ENCODE measurements at places on chromosomes 5 and 9. TPM values are rescaled to one million over a fixed set of nuclear protein-coding genes. Genes with fewer than 3 reads are reported as not detected.
A peak's percentile ranks its signal among the peaks of the same experiment; 100 is the strongest.

DNA sequence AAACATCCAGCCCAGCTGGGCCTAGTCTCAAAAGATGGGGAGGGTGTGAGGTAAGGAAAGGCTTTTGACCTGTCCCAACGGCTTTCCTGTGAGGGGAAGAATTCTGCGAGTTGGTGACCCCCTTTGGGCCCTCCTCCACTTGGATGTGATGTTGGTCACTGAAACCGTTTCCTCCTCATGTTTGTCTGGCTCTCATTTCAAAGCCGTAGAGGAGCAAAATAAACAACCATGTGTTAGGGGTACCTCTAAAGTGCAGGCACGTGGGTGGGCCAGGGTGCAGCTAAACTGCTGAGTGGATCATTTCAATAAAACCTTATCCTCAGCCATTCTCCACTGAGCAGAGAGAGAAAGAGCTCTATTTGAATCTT, 84.3 kb upstream of the MELK start:
- H3K36me3 ChIP-seq = peaks cover 2% of the 10 kb centered on the region
- peak; percentile 39 for DNase-seq
- peak overlapping the region; percentile 97 for H3K27ac ChIP-seq
- H3K27me3 ChIP-seq = no peaks in the 10 kb centered on the region

- H3K4me1 ChIP-seq = peaks cover 10% of the 10 kb centered on the region
- no peaks in the 10 kb centered on the region for H3K27me3 ChIP-seq
- no peak for DNase-seq
- H3K27ac ChIP-seq = no peak overlapping the region
Measured at GRCh38 chr5:34625246-34625645, 30.9 kb upstream of the RAI14 start.

DNA sequence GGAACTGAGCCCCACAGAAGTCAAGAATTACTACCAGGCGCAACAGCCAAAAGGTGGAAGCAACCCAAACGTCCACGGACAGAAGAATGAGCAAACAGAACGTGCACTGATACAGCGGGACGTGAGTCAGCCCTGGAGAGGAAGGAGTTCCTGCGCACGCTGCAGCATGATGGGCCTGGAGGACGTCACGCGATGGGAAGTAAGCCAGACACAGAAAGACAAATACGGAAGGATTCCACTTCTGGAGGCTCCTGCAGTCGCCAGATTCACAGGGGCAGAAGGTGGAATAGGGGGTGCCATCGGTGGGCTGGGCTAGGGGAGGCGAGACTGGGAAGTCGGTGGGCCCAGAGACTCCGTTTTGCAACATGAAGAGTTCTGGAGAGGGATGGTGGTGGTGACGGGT, 80.3 kb upstream of the PHYKPL start:
- no peaks in the 10 kb centered on the region for H3K4me1 ChIP-seq
- no peak overlapping the region for H3K27ac ChIP-seq
- H3K27me3 ChIP-seq = no peaks in the 10 kb centered on the region
- H3K4me3 ChIP-seq = no peak overlapping the region
- no peaks in the 10 kb centered on the region for H3K36me3 ChIP-seq
- no peak for DNase-seq

GRCh38 chr9:64128572-64128971, 1156.4 kb downstream of the FOXD4L5 start:
- H3K4me1 ChIP-seq = no peaks in the 10 kb centered on the region
- no peak for DNase-seq
- no peak overlapping the region for H3K27ac ChIP-seq
- H3K36me3 ChIP-seq = no peaks in the 10 kb centered on the region

GRCh38 chr5:14226992-14227391, 83.8 kb downstream of the TRIO start:
- DNase-seq = no peak
- no peak overlapping the region for H3K4me3 ChIP-seq
- peaks cover 5% of the 10 kb centered on the region for H3K4me1 ChIP-seq
- H3K27ac ChIP-seq = no peak overlapping the region
- peaks cover 11% of the 10 kb centered on the region for H3K27me3 ChIP-seq

DNA sequence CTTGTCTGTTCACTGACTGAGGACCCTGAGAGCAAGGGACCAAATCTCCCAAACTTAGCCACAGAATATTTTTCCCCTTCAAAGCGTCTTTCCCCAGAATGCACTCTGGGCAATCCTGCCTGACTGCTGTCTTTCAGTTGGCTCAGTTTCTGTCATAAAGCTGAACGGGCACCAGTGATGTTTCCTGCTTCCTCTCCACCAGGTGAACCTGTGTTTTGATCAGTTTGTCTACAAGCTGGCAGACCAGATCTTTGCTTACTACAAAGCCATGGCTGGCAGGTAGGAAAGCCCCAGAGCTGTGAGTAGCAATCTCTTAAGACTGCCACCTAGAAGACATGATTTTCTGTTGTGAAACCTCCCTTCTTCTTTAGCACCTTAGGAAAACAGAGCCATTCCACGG, 61.8 kb downstream of the CYFIP2 start:
- DNase-seq = no peak
- peaks cover 73% of the 10 kb centered on the region for H3K36me3 ChIP-seq
- H3K27me3 ChIP-seq = no peaks in the 10 kb centered on the region
- H3K4me1 ChIP-seq = peaks cover 40% of the 10 kb centered on the region
- no peak overlapping the region for H3K4me3 ChIP-seq

DNA sequence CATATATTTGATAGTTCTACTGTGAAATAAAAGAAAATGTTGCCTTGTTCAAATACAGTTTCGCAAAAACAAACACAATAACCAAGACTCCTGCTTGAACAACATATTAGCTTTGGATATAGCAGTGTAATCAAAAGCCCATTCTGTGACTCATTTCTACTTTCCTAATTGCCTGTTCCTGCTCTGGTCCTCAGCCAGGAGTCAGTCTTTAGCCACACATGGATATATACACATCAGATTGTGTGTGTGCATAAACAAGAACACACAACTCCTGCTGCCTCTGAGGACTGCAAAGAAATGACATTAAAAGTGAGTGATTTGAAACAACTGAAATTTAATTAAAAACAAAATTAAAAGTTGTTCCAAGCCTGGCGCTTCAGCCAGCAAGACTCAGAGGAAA, 334.8 kb downstream of the TRIM32 start:
- no peaks in the 10 kb centered on the region for H3K27me3 ChIP-seq

INSL4 gene
- total RNA-seq = not detected

TTC33 gene
- total RNA-seq = 30.2 TPM

GRCh38 chr9:87959916-87960581, 14.3 kb downstream of the CDK20 start:
- H3K36me3 ChIP-seq = no peaks in the 10 kb centered on the region
- H3K4me3 ChIP-seq = no peak overlapping the region
- no peaks in the 10 kb centered on the region for H3K4me1 ChIP-seq
- H3K27ac ChIP-seq = no peak overlapping the region

DNA sequence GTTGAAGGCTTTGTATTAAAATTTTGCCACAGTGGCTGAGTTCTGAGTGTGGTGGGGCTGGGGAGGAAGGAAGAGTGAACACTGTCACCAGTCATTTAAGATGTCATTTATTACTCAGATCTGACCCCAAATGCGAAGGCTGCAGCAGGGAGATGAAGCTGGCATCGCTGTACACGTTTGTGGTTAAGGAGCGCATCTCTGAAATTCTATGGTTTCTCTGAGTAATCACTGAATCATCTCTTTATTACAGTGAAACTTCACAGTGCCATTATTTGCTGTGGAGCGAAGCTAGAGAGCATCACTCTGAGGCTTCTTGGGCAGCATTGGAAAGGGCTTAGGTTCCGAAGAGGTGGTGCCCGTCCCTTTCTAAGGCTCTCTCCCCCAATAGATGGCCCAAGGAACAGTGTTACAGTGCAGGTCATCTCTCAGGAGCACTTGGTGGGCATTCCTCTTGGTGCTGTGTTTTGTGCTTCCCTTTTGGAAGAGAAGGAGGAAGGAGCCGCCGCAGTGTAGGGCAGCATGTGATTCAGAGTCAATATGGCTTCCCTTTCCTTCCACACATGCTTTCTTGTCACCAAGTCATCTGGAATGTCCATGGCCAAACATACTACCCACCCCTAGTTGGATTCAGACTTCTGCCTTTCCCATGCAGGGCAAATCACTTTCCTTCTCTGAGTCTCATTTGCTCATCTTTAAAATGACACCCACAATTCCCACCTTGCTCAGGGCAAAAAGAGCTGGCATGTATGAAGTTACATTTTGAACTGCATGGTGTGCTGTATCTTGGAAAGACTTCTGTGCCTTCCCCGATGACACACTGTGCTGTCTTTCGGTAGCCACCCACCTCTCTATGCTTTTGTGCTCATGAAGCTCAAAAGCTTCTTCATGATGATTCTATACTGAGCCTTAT, 9.3 kb upstream of the TEX48 start:
- peak; percentile 88 for DNase-seq
- H3K27me3 ChIP-seq = no peaks in the 10 kb centered on the region
- H3K27ac ChIP-seq = peak overlapping the region; percentile 99
- peaks cover 9% of the 10 kb centered on the region for H3K36me3 ChIP-seq
- peaks cover 87% of the 10 kb centered on the region for H3K4me1 ChIP-seq
- peak overlapping the region; percentile 55 for H3K4me3 ChIP-seq

PDZD2 gene
- total RNA-seq = not detected

DNA sequence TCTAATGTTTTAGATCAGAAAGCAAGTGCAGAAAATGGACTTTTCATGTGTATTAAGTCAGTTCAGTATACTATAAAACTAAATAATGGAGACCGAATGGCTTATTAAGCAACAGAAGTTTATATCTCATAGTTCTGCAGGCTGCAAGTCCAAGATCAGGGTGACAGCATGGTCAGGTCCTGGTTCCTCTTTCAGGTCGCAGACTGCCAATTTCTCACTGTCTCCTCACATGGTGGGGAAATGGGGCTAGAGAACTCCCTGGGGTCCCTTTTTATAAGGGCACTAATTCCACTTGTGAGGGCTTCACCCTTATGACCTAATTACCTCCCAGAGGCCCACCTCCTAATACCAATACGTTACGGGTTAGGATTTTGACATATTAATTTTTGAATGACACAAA, 48.7 kb downstream of the RICTOR start:
- no peak overlapping the region for H3K27ac ChIP-seq
- H3K4me1 ChIP-seq = peaks cover 39% of the 10 kb centered on the region
- peaks cover 24% of the 10 kb centered on the region for H3K36me3 ChIP-seq
- H3K4me3 ChIP-seq = no peak overlapping the region
- H3K27me3 ChIP-seq = no peaks in the 10 kb centered on the region

SPRY4 gene
- 1.1 TPM for total RNA-seq

LTC4S gene
- total RNA-seq = 1.1 TPM

DNA sequence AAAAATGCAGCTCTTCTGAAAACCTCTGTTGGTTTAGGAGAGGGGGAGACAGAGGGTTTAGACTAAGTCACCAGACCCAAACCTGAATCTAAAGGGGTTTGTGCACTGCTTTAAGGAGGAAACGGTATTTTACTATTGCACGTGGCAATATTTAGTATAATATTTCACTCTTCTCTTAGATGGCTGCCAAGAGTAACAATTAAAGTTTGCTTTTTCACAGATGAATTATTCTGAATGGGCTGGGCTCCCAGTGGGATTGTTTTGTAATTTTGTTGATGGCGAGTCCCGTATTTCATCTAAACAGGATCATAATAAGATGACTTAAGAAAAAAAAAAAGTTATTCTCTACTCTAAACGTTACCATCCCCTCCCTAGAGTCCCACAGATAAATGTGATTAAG, 245.4 kb downstream of the PCSK5 start:
- H3K36me3 ChIP-seq = no peaks in the 10 kb centered on the region
- DNase-seq = no peak
- no peak overlapping the region for H3K27ac ChIP-seq
- H3K4me3 ChIP-seq = no peak overlapping the region
- H3K4me1 ChIP-seq = peaks cover 3% of the 10 kb centered on the region

DNA sequence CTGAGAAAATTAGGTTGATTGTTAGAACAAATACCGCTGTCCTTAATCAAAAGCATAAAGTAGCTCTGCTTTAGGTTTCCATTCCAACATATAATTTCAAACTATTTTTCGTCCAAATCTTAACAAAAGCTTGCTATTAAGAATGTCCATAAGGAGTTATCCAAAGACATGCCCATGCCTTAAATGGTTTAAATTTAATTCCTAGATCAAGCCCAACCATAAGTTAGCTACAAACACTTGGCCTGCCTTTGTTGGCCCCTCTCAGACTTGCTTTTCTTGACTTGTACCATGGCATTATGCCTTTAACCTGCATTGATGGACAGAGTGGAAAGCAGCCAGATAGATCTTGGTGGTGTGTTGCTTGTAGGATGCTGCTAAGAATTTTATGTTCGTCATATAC, 8.8 kb downstream of the GARNL3 start:
- H3K4me1 ChIP-seq = peaks cover 2% of the 10 kb centered on the region
- DNase-seq = no peak
- H3K27me3 ChIP-seq = peaks cover 5% of the 10 kb centered on the region
- H3K4me3 ChIP-seq = no peak overlapping the region

DNA sequence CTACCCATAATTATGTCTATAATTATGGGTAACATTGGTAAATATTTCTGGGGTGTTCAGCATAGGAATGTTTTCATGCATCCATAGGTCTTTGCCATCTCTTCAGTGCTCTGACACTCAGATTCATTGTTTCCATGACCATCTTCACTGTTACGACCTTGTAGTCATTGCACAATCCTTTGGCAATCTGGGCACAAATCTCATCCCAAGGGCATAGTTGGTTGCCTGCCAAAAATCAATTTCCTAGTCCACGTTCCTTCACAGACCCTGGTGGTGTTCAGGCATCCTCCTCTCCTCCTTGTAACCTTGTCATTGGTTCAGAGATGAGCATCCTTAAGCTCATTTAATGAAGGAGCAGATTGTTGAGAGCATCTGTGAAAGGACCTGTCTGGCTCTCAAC, 1400.7 kb downstream of the CDH12 start:
- no peak for DNase-seq
- H3K27ac ChIP-seq = no peak overlapping the region
- H3K27me3 ChIP-seq = peaks cover 18% of the 10 kb centered on the region
- no peaks in the 10 kb centered on the region for H3K36me3 ChIP-seq

- no peaks in the 10 kb centered on the region for H3K27me3 ChIP-seq
- DNase-seq = no peak
- H3K36me3 ChIP-seq = no peaks in the 10 kb centered on the region
- no peak overlapping the region for H3K27ac ChIP-seq
- no peak overlapping the region for H3K4me3 ChIP-seq
Measured at GRCh38 chr5:85512896-85513295, 1104.8 kb upstream of the COX7C start.

OR1Q1 gene
- total RNA-seq = not detected
